ENCODE measurements at places on chromosomes 12 and 14. TPM values are rescaled to one million over a fixed set of nuclear protein-coding genes. Genes with fewer than 3 reads are reported as not detected.
A peak's percentile ranks its signal among the peaks of the same experiment; 100 is the strongest.

DNA sequence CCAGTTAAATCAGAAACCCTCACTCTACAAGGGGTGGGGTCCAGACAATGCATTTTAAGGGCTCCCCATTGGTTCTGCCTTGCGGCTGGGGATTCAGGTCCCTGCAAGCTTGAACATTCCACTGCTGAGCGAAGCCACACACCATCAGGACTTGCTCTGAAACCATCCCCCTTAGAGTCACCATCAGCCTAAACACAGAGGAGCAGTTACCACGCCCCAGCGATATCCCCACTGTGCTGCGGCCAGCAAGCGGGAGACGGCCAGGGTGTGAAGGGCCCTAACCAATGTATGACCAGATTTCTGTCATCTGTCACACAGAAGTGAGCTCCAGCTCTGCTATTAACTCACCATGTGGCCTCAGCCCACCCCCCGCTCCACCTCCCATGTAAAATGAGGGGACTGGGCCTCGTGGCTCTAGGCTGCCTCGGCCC lies 29.7 kb downstream of the CCDC88C start:
- no peak for DNase-seq
- peak overlapping the region; percentile 33 for H3K4me3 ChIP-seq
- peaks cover 99% of the 10 kb centered on the region for H3K4me1 ChIP-seq

DNA sequence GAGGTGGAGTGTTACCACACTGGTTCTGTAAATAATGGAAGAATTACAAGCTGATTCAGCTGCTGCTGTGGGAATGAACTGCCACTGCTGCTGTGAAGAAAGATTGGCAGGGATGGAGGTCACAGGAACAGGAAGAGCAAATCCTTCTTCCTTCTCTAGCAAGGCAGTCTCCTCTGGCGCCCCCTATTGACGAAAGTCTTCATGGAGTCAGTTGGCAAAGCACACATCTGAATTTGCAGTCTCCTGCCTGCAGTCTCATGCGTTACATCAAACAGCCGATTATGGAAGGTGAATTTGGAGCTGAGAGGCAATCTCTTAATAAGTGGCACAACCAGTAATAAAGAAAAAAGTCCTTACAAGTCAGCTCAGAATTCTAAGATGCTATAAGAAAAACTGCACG lies 106.0 kb upstream of the TMTC1 start:
- no peak overlapping the region for H3K27ac ChIP-seq
- H3K36me3 ChIP-seq = no peaks in the 10 kb centered on the region
- DNase-seq = no peak

DNA sequence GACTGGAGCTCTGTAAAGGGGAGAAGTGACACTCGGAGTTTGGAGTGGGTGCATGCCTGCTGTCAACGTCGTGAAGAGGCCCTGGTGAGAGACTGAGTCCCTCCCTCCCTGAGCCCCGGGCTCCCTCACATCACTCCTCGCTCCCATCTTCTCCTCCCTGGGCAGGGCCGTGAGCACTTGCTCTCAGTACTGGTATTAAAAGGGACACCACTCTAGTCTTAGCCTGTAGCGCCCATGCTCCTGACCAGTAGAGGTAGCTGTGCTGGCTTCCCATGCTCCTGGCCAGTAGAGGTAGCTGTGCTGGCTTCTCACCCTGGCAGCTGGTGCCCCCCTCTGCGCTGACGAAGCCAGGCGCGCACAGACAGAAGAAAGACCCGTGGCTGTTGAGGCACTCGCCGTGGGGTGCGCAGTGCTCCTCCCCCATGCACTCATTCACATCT lies 14.7 kb downstream of the ISCA2 start:
- H3K27ac ChIP-seq = no peak overlapping the region
- H3K4me3 ChIP-seq = no peak overlapping the region
- DNase-seq = no peak
- H3K4me1 ChIP-seq = no peaks in the 10 kb centered on the region

- H3K36me3 ChIP-seq = no peaks in the 10 kb centered on the region
- no peak overlapping the region for H3K27ac ChIP-seq
- DNase-seq = no peak
- no peaks in the 10 kb centered on the region for H3K27me3 ChIP-seq
Observed at GRCh38 chr12:94405413-94406116, 54.1 kb downstream of the CEP83 start.

DNA sequence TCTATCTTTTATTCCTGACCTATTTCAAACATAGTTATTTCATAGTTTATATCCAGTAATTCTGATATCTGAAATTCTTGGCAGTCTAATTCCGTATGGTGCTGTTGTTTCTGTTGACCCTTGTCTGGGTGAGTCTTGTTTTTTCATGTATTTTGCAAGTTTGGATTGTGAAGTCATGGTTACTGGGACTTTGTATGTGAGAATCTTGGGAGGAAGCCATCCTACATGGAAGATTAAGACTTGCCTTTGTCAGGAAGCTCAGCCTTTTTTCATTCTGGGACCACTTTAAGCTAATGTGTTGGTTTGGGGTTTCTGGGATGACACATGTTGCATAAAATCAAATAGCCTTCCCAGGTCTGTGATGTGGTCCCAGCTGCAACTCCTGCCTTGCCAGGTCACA lies 191.6 kb upstream of the E2F7 start:
- H3K36me3 ChIP-seq = no peaks in the 10 kb centered on the region
- H3K27ac ChIP-seq = no peak overlapping the region
- H3K27me3 ChIP-seq = no peaks in the 10 kb centered on the region
- no peak overlapping the region for H3K4me3 ChIP-seq
- DNase-seq = no peak
- no peaks in the 10 kb centered on the region for H3K4me1 ChIP-seq

DNA sequence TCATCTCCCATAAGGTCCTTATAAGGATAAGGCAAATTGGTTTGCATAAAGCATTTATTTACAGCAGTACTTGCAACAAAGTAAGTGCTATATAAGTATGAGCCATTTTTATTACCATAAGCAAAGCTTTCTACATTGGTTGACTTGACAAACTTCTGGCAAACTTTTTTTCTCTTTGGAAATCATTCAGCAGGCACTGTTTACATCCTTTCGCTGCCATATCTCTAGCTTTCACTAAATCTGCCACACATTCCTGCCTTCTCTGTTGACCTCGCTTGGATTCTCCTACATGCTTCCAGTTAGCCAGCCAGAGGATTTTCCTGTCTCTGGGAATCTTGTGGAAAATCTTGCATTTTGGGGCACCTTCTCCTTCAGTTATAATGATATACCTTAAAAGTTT lies 21.8 kb upstream of the HDAC7 start:
- H3K4me1 ChIP-seq = peaks cover 11% of the 10 kb centered on the region
- H3K36me3 ChIP-seq = no peaks in the 10 kb centered on the region
- no peaks in the 10 kb centered on the region for H3K27me3 ChIP-seq
- no peak for DNase-seq
- H3K27ac ChIP-seq = no peak overlapping the region

GRCh38 chr12:104734541-104735095 lies 223.5 kb downstream of the SLC41A2 start:
- H3K27ac ChIP-seq = no peak overlapping the region
- H3K36me3 ChIP-seq = no peaks in the 10 kb centered on the region
- DNase-seq = no peak
- no peak overlapping the region for H3K4me3 ChIP-seq

GRCh38 chr14:31059152-31059924 lies 33.2 kb upstream of the STRN3 start:
- no peaks in the 10 kb centered on the region for H3K27me3 ChIP-seq
- no peaks in the 10 kb centered on the region for H3K36me3 ChIP-seq
- no peak for DNase-seq
- no peak overlapping the region for H3K27ac ChIP-seq

- DNase-seq = no peak
- no peaks in the 10 kb centered on the region for H3K4me1 ChIP-seq
- no peak overlapping the region for H3K4me3 ChIP-seq
- no peak overlapping the region for H3K27ac ChIP-seq
Observed at GRCh38 chr14:59091404-59091803, 97.1 kb upstream of the DAAM1 start.

DNA sequence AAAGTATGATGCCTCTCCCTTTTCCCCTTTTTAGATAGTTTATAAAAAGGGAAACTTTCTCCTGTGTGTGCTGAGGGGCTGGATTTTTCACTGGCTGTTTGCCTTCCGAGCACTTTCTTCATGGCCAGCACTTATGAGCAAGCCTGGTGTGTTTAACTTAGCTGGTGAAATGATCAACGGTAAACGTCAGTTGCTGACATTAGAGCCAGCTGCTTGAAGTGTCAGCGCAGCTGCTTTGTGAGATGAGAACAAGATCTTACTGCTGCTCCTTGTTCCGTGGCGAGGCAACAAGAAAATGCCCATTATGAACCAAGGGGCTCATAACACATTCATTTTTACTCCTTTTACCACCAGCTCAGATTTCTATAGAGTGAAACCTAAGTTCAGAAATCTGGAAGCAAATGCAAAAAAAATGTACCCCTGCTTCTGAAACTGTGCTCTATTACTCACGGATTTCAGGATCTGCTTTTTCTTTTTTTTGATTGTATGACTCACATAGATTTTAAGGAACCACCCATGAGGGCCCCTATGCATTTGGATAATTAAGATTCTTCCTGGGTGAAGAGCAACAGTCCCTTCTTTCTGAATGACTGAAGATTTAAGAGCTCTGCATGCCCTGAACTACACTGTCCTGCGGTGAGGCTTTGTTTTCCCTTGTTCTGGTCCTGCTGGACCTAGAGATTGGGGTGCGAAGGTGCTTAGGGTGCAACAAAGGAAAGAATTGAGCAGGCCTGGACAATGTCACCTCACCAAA lies 74.3 kb upstream of the CPM start:
- DNase-seq = no peak
- no peaks in the 10 kb centered on the region for H3K36me3 ChIP-seq
- H3K27me3 ChIP-seq = no peaks in the 10 kb centered on the region
- no peak overlapping the region for H3K4me3 ChIP-seq

DNA sequence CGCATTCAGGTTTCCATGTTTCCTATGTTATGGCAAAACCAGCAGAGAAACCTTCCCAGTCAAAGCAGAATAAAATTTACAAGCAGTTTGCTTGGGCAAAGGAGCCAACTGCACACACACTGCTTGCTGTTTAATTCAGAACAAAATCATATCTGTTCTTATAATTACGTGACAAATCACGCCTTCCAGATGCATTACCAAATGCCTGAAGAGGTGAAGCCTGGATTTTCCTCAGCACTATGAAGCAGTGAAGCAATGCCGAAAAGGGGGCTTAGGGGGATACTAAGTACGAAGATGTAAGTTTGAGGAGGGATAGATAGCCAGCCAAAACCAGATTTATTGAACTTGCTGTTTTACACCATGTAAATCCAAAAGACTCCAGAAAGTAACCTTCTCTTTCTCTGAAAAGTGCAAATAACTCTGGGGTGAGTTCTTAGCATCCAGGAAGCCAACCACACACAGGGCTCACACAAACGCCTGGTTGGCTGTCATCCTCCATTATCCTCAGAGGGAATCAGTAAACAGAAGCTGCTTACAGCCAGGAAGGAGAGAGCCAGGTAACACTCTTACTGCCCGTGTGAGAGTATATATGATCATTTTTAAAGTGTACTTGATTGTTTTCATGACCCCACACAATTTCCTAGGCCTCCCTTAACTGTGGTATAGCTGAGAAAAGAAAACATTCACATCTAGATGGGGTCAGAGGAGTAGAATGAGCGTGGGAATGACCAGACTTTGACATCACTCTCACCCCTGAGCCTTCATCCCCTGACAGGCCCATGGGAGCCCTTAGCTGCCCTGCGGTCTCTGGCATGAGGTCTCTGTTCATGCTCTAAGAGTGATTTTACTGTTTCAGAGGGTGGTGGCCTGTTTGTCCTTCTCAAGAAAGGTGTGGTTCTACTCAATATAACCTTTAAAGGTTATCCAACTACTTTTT lies 442.5 kb downstream of the EGLN3 start:
- no peak overlapping the region for H3K27ac ChIP-seq
- H3K36me3 ChIP-seq = no peaks in the 10 kb centered on the region
- DNase-seq = no peak
- H3K4me1 ChIP-seq = no peaks in the 10 kb centered on the region
- H3K4me3 ChIP-seq = no peak overlapping the region
- H3K27me3 ChIP-seq = no peaks in the 10 kb centered on the region

DNA sequence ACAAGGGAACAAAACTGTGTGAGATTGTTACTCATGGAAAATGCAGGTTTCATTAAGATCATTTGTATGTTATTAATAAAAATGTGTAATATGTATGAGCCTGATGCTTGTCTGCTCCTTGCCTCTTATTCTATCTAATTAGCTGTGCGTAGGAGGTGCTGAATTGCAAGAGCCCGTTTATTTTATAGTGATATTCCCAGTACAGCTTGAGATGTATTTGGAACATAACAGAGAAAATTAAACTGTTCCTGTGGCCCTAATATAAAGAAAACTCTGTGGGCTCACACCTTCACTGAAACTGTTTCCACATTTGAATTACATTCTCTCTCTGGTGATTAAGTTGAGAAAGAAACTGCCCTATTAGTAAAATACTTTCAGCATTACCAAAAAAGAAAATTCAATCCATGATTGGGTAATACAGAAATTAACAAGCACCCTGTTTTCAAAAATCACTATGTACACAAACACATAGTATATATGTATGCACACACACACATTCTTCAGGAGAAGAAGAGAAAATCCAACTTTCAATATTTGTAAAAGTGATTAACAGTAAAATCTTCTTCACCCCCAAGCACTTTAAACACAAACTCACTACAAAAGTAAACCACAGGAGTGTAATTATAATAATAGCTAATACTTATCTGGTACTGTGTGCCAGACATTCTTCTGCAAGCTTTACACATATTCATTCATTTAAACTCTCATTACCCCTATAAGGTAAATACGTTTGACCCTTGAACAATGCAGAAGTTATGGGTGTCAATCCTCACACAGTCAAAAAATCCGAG lies 233.2 kb downstream of the PHLDA1 start:
- no peaks in the 10 kb centered on the region for H3K4me1 ChIP-seq
- no peak overlapping the region for H3K27ac ChIP-seq
- no peaks in the 10 kb centered on the region for H3K36me3 ChIP-seq
- no peak for DNase-seq
- H3K4me3 ChIP-seq = no peak overlapping the region
- H3K27me3 ChIP-seq = no peaks in the 10 kb centered on the region

GRCh38 chr12:45705404-45705803 lies 24.1 kb upstream of the ARID2 start:
- no peaks in the 10 kb centered on the region for H3K36me3 ChIP-seq
- no peak overlapping the region for H3K4me3 ChIP-seq

- no peak overlapping the region for H3K27ac ChIP-seq
- H3K4me1 ChIP-seq = no peaks in the 10 kb centered on the region
- no peaks in the 10 kb centered on the region for H3K36me3 ChIP-seq
- DNase-seq = no peak
- H3K27me3 ChIP-seq = no peaks in the 10 kb centered on the region
Observed at GRCh38 chr12:11688379-11688778, 38.9 kb downstream of the ETV6 start.

GRCh38 chr12:85352016-85352415 lies 72.0 kb downstream of the ALX1 start:
- H3K36me3 ChIP-seq = no peaks in the 10 kb centered on the region
- H3K27me3 ChIP-seq = no peaks in the 10 kb centered on the region
- DNase-seq = no peak
- H3K27ac ChIP-seq = no peak overlapping the region
- no peaks in the 10 kb centered on the region for H3K4me1 ChIP-seq

The GDF3 gene
- not detected for total RNA-seq

The GTF2A1 gene
- total RNA-seq = 49.4 TPM

The APOF gene
- total RNA-seq = not detected

The GCH1 gene
- 26.4 TPM for total RNA-seq

The OAS2 gene
- total RNA-seq = 40.1 TPM

The BICDL1 gene
- total RNA-seq = 109 TPM

The RARG gene
- total RNA-seq = 68.4 TPM

The LRRC10 gene
- not detected for total RNA-seq

The TAS2R46 gene
- 0.93 TPM for total RNA-seq
